Activated T-helper 1 cell treated with Interleukin-2 at 50 U/mL for 16 hours (primary cell): ENCODE measurements at places on chromosomes 16 and 17.

DNA sequence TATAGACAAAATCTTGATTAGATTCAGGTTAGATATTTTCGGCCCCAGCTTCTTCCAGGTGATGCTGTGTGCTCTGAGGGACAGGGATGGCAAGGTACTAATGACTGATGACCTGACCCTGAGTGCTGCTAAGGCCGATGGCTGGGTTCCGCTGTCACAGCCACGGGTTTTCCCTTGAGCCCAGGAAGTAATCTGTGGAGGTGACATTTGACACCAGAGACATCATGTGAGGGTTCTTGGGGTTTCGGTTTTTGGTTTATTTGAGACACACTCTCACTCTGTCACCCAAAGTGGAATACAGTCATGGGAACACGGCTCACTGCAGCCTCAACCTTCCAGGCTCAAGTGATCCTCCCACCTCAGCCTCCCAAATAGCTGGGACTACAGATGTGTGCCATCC lies 9.8 kb downstream of the OTOP3 start:
- no peak for DNase-seq

GRCh38 chr16:27326738-27327585 lies 13.2 kb downstream of the IL4R start:
- no peak for DNase-seq

DNA sequence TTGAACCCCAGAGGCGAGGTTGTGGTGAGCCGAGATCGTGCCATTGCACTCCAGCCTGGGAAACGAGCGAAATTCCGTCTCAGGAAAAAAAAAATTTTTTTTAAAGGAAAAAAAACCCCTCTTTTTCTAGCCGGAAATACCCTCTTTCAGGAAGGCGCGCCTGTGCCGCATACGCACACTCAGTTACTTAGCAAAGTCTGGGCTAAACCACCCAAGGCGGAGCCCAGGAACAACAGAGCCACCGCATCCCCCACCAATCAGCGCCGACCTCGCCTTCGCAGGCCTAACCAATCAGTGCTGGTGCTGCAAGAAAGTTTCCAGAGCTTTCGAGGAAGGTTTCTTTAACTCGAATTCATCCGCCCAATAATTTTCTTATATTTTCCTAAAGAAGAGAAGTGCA lies 510.4 kb downstream of the KCNJ18 start:
- no peak for DNase-seq

- DNase-seq, result no peak
Measured at GRCh38 chr17:28413804-28414203, 7.8 kb upstream of the SLC46A1 start.

- no peak for DNase-seq
Measured at GRCh38 chr17:64128787-64129514, 993 bp downstream of the ERN1 start.

- DNase-seq, result no peak
Measured at GRCh38 chr17:8828517-8828875, 29.3 kb upstream of the MFSD6L start.

GRCh38 chr16:85037050-85037410 lies 9.4 kb downstream of the KIAA0513 start:
- no peak for DNase-seq

DNA sequence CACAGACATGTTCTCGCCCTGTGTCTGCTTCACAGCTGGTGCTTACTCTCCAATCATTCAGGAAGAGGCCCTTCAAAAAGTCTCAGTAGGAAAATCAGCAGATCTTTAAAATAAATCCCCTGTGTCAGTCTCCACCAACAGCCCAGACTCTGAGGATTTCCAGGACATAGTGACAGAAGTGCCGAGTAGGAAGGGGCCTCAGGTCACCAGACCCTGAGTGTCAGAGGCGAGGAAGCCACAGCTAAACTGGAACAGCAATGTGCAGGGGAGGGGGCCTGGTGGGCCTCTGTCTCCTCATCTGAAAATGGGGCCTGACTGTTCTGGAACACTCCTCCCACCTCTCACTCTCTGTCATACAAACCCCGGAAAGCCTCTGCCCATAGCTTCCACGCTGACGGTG lies 6.3 kb downstream of the CACNG4 start:
- no peak for DNase-seq

- no peak for DNase-seq
Measured at GRCh38 chr17:40307001-40307730, 1.8 kb upstream of the RARA start.

- DNase-seq, result no peak
Measured at GRCh38 chr17:12634789-12635414, 30.8 kb upstream of the MYOCD start.

GRCh38 chr16:64153718-64154117 lies 968.1 kb downstream of the CDH11 start:
- DNase-seq, result no peak

DNA sequence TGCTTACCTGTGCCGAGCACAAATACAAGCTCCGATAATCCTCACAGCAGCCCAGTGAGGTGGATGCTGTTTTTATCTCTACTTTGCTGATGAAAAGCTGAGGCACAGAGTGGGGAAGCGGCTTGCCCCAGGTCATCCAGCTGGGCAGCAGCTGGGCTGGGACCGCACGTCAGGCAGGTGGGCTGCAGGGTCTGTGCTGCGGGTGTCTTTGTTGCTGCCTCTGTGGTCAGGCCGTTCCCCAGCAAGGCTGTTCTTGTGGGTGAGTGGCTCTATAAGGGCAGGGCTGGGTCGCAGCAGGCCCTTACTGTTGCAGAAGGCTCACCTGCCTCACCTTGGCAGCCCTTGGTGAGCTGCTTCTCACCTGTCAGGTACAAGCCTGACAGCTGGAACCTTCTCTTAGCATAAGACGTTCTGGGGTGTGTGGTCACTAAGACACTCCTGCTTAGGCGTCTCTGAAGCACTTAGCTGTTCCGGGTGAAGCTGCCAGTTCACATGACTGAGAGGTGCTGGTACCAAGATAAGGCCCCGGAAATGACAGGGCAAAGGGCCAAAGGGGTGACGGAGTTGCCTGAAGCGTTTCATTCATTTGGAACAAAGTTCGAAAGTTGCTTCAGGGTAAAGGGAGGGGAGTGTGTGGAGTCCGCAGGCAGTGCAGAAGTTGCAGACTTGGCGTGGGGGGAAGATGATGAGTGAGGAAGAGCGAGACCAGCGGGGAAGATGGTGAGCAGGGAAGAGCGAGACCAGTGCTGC lies 17.4 kb downstream of the IRF8 start:
- DNase-seq, result no peak

DNA sequence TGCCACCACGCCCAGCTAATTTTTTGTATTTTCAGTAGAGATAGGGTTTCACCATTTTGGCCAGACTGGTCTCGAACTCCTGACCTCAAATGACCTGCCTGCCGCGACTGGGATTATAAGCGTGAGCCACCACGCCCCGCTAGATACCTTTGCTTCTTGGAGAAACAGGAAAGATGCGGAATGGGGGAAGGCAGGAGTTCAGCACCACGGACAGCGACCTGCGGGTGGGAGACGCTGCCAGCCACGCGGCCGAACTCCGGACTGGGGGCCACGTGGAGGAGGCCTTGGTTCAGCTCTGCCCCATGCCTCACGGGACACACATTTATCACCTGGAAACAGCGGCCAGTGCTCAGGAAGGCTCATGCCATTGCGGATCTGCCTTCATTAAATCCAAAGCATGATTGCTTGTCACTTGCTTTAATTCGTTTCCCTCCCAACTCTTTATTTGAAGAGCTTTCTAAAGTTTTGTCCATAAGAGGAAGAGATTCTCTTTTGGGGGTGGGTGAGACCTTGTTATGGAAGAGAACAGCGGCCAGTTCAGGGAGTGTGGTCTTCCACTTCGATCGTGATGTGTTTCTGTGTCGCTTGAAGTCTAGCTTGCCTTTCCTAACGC lies 219.9 kb downstream of the ENGASE start:
- peak; percentile 3 for DNase-seq

- DNase-seq, result no peak
Measured at GRCh38 chr16:320206-320605, 32.3 kb downstream of the AXIN1 start.

- no peak for DNase-seq
Measured at GRCh38 chr17:81825841-81826466, 7.1 kb downstream of the MCRIP1 start.

GRCh38 chr16:29662729-29663015 lies 375 bp upstream of the SPN start:
- DNase-seq, result peak; percentile 32

DNA sequence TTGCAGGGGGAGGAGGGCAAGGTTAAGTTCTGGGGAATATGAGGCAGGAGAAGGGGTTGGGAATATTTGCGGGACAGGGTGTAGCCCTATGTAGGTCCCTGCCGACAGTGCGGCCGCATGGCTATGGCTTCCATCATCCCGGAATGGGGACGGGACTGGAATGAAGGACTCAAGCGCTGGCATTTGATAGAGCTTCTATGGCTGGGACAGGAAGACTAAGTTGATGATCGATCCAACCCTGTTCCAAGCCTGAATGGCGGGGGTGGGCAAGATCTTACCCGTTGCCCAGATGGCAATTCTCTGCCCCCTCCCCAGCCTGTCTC lies 47.1 kb downstream of the SRCIN1 start:
- no peak for DNase-seq

DNA sequence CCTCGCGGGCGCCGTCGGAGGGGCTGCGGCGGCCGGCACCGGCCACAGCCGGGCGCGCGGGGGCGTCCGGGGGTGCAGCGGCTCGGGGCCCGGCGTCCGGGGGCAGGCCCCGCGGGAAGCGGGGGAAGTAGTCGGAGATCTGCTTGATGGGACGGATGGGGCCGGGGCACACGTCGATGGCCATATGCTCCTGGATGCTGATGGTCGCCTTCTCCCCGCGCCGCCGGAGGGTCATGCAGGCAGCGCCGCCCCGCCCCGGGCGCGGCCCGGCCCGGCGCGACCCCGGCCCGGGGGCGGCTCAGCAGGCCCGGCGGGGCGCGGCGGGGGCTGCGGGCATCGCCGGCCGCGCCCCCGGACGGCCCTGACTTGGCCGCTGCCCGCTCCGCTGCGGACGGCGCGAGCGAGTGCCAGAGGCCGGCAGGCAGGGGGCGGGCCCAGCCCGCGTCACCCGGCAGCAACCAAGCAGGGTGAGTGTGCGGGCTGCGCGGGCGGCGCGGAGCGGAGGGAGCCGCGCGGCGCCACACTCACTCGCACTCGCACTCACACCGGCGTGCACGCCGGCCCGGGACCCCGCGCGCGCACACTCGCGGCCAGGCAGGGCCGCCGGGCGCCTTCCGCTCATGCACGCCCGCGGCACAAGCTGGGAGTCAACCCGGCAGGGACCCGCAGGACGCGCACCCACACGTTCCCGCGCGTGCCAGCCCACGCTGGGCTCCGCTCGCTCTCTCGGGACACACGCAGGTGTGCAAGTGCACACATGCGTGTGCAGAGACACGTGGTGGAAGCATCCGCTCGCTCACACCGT lies at the start of gene DOC2B:
Gene DOC2B (minus strand): TSS at position 406 of the 805 bp plus-strand sequence. CDS start 171 bp downstream, at position 235.
- DNase-seq, result no peak

DNA sequence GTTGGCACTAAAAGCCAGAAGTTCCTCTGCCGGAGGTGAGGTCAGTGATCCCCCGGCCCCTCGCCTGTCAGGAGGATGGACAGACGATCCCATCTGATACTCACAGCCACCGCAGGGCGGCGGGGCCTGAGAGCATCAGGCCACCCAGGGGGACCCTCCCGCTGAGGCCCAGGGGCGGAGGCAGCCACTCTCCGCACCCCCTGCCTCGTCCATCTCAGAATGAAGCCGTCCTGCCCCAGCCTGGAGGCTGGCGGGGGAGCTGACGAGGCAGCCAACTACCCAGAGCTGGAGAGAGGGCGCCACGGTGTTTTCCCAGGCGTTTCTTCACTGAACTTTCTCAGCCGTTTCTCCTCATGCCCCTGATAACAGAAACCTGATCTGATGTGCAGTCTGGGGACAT lies 22.6 kb downstream of the TPSD1 start:
- DNase-seq, result no peak

DNA sequence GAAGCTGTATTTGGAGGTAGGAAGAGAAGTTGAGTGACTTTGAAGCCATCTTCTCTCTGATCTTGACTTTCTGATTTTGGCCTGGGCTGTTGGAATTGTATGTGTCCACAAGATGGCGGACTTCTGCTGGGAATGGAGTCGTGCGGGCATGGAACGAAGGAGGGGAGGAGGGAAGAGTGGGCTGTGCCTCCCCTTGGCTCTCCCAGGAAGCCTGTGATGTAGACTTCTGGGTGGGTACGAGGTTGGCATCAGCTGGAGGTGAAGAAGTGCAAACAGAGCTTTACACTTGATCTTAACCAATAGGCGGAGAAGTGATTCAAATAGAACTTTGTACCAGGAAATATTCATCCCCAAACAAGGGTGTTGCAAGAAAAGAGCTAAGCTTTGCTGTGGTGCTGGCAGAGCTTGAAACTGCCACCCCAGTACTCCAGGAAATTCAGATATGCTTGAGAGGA lies 7.4 kb upstream of the TMEM220 start:
- DNase-seq, result no peak

DNA sequence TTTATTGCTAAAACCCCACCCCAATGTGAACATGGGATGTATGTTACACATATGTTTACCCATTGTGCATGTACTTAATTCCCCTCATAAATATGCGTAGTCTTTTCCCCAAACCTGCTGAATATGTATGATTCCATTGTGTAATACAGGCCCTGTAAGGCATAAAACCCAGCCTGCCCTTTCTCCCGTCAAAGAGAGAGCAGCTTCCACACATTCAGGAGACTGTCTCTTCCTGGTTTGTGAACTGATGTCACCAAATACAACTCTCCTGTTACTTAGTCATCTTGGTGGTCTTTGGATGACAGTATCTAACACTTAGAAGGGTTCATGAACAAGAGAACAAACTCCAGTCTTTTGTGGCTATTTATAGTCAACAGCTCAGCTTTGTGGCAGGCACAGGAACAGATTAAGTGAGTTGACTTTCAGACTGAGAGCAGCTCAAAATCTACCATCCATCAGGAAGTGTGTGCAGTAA lies 24.7 kb upstream of the TMC7 start:
- DNase-seq, result no peak

DNA sequence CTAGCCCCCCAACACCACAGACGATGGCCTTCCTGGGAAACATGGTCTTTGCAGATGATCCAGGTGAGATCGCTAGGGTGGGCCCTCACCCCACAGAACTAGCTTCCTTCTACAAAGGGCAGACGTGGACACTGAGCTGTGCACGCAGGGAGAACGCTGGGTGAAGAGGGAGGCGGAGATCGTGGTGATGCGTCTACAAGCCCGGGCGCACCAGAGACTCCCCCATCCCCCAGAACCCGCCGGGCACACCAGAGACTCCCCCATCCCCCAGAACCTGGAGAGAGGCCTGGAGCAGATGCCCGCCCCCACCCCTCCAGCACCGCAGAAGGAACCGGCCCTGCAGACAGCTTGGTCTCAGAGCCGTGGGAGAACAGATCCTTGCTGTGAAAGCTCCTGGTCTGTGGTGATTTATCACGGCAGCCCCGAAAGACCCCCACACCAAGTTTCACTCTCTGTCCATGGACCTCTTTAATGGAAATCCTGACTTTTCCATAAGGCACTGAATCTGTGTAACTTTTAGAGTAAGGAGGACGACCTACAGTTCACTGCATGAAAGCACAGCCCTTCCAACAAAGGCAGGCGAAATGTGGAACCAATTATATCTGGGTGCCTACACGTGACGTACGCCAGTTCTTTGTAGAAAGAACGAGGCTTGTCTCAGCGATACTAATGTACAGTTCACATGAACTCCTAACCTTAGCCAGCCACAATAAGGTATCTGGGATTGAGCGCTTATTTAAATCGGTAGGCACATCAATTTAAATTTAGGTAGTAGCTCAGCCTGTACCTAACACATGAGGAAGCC lies 88.5 kb downstream of the ANKRD11 start:
- no peak for DNase-seq
